ENCODE measurements at places on chromosomes 13 and 19.

DNA sequence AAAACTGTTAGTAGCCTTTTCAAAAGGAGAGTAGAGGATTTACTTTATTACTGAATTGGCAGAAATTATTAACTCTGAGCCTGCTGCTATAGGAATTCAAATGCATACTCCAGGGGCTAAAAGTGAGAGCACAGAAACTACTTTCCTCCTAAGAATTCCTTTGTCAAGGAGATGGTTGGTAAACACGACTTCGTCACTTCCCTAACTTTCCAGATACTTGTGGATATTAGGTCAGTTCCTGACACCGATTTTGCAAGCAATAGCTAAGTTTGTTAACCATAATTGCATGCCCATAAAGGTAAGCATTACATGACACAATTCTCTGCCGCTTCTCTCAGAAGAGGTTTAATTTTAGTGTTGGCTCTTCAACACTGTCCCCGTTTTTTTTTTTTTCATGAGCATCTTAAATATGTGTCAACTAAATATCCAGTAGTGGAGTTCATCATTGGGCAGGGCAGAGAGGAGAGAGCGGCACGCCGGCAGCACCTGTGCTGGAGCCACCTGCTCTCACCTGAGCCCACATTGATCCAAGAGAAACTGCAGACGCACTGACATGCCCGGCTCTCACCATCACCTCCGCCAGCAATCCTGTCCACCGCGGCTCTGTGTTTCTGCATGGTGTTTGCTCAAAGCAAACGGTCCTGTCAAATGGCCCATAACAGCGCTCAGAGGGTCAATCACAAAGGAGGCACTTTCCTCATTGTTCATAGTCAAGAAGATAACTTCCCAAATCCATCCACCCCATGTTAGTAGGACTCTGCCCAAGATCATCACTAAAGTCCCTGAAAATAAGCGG lies 2.6 kb downstream of the MED26 start:
- DNase-seq, result no peak

GRCh38 chr13:66532146-66532545 lies 698.0 kb downstream of the PCDH9 start:
- no peak for DNase-seq

DNA sequence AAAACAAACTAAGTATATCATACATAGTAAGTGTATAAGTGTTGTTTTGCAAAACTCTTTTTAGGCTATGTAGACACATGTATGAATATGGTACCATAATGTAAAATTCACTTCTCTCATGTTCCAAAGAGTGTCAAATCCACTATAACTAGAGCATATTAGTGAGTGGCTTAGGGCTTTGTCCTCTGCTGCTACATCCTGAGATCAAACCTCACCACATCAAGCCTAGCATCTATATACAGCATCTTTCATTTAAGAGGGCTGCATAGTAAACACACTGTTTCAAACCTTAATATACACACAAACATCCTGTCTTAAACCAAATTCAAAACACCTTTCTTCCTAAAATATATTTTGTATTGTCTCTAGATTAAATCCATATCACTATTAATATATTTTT lies 38.7 kb downstream of the ELF1 start:
- no peak for DNase-seq

DNA sequence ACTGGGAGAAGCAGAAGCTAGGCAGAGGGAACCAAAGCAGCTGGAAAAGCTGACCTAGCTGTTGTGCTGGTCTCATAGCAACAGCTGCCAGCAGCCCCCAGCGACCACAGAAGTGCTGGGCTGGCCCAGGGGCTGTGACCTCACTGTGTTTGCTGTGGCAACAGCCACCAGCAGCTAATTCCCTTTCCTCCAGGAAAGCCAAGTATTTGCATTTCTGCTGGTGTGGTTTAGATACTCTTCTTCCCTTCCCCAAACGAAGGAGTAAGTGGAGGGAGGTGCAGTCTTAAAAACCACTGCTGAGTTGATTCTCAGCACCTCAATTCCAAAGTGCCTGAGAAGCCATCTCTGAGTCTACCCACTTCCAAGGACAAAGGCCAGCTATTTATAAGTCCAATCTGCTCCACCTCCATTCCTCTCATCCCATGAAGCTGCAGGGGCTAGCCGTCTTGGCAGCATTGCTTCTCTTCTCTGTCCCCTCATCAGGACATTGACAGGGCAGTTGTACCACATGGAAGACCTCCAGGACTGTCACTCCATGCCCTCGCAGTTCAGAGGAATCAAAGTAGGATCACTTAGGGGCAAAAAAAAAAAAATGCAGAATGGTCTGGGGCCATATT lies 11.5 kb upstream of the CCDC97 start:
- no peak for DNase-seq

DNA sequence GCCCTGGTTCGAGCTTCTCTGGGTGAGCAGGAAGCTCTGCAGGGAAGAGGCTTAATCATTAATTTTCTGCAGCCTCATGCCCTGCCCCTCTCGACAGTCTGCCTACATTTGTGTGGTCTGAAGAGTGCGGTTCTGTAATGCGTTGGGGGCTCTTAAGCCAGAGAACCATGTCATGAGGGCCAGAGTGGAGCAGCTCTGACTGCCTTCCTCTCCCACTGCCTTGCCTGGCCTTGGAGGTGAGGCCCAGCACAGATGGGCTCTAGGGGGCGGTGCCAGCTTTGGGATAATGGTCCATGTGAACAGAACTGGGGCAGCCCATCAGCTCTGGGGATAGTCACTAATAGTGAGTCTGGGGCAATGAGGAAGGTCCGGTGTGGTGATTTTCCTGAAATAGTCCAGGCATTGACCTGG lies 5.7 kb downstream of the FGF9 start:
- peak; percentile 25 for DNase-seq
